ENCODE measurements at places on chromosomes 5 and 9. TPM values are rescaled to one million over a fixed set of nuclear protein-coding genes. Genes with fewer than 3 reads are reported as not detected.
A peak's percentile ranks its signal among the peaks of the same experiment; 100 is the strongest.

GRCh38 chr5:149412783-149413476, 33.8 kb upstream of the IL17B start:
- no peaks in the 10 kb centered on the region for H3K27me3 ChIP-seq
- no peaks in the 10 kb centered on the region for H3K36me3 ChIP-seq
- no peak overlapping the region for H3K27ac ChIP-seq
- no peaks in the 10 kb centered on the region for H3K4me1 ChIP-seq
- DNase-seq, result peak; percentile 52
- peak overlapping the region; percentile 30 for H3K4me3 ChIP-seq

DNA sequence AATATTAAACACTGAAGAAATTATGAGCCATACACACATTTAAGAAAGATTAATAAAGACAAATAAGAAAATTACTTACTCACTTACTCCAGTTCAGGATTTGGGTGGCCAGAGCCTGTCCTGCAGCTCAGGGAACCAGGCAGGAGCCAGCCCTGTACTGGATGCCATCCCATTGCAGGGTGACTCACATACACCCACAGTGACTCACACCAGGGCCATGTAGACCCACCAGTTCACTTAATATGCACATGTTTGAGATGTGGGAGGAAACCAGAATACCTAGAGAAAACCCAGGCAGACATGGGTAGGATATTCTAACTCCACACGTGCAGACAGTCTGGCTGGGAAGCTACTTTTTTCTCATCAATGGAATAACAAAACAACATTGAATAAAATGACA, 49.6 kb upstream of the ADRB2 start:
- H3K4me1 ChIP-seq, result no peaks in the 10 kb centered on the region
- no peaks in the 10 kb centered on the region for H3K27me3 ChIP-seq
- no peak overlapping the region for H3K4me3 ChIP-seq
- no peak for DNase-seq
- H3K36me3 ChIP-seq, result no peaks in the 10 kb centered on the region

GRCh38 chr9:130985606-130986162, 23.3 kb upstream of the LAMC3 start:
- no peak for DNase-seq
- H3K27ac ChIP-seq, result no peak overlapping the region
- no peaks in the 10 kb centered on the region for H3K4me1 ChIP-seq
- no peaks in the 10 kb centered on the region for H3K27me3 ChIP-seq
- H3K36me3 ChIP-seq, result no peaks in the 10 kb centered on the region

DNA sequence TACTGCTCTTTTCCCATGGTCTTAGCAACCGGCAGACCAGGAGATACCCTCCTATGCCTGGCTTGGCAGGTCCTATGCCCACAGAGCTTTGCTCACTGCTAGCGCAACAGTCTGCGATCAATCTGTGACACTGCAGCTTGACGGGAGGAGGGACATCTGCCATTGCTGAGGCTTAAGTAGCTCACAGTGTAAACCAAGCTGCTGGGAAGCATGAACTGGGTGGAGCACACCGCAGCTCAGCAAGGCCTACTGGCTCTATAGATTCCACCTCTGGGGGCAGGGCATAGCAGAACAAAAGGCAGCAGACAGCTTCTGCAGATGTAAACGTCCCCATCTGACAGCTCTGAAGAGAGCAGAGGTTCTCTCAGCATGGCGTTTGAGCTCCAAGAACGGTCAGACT, 40.4 kb downstream of the MCTP1 start:
- no peaks in the 10 kb centered on the region for H3K36me3 ChIP-seq
- DNase-seq, result no peak
- H3K27ac ChIP-seq, result no peak overlapping the region
- no peak overlapping the region for H3K4me3 ChIP-seq

CLIC3 gene
- total RNA-seq, result 0.22 TPM

All from adrenal gland (tissue), 19 donors.